ENCODE measurements at places on chromosomes 7 and 10.
A peak's percentile ranks its signal among the peaks of the same experiment; 100 is the strongest.

DNA sequence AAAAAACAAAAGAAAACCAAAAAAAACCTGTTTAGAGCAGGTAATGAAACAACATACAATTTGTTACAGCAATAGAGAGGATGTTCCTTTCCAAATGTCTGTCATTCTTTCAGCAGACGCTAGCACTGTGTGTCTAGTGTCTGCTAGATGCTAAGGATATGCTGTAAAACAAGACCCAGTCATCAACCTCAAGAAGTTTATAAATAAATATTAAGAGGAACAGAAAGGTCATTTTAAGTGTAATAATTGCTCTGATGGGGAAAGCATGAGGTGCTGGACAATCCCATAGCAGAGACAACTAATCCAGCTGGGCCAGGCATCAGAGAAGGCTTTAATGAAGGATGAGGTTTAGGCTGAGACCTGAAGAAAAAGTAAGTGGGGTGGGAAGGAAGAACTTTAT, 23.3 kb upstream of the ASCC1 start:
- no peak for DNase-seq

- no peak for DNase-seq
These were observed 61.2 kb downstream of the MPLKIP start for GRCh38 chr7:40073239-40073638.

- peak; percentile 52 for DNase-seq
These were observed 7.1 kb downstream of the DOCK4 start for GRCh38 chr7:112199035-112199655.

- DNase-seq, result no peak
These were observed 3.6 kb downstream of the ADGRA1 start for GRCh38 chr10:133091316-133091715.

GRCh38 chr7:142626420-142627035, 122.7 kb upstream of the PRSS1 start:
- peak; percentile 22 for DNase-seq

- no peak for DNase-seq
These were observed 463.7 kb upstream of the SEMA3A start for GRCh38 chr7:84658286-84658685.
